ENCODE measurements at places on chromosomes 6 and 20. TPM values are rescaled to one million over a fixed set of nuclear protein-coding genes. Genes with fewer than 3 reads are reported as not detected.

The RPL7L1 gene
- total RNA-seq, result 72.1 TPM

The PLA2G7 gene
- total RNA-seq, result not detected

The GMPR gene
- 0.30 TPM for total RNA-seq

The SMLR1 gene
- total RNA-seq, result not detected

The DEFB129 gene
- not detected for total RNA-seq

The EYS gene
- total RNA-seq, result not detected

The C4B gene
- total RNA-seq, result 0.56 TPM

The GGTLC1 gene
- total RNA-seq, result not detected

The CDH26 gene
- total RNA-seq, result 0.18 TPM

The MMP24 gene
- total RNA-seq, result 18.7 TPM

The C6orf163 gene
- 0.24 TPM for total RNA-seq

The PKIG gene
- total RNA-seq, result 39.7 TPM

The VSX1 gene
- total RNA-seq, result 0.56 TPM

The GNAS-AS1 gene
- total RNA-seq, result not detected

The WFDC12 gene
- total RNA-seq, result not detected

The PFDN6 gene
- 110 TPM for total RNA-seq

The NKX2-2 gene
- total RNA-seq, result not detected

The EPB41L1 gene
- total RNA-seq, result 63.3 TPM

The PRELID3B gene
- 57.2 TPM for total RNA-seq
